Stimulated activated CD8-positive, alpha-beta memory T cell treated with anti-CD3 and anti-CD28 coated beads, Interleukin-7, amount 100 ng/mL, for 4 hours (primary cell): ENCODE measurements at places on chromosomes 16 and 17.

DNA sequence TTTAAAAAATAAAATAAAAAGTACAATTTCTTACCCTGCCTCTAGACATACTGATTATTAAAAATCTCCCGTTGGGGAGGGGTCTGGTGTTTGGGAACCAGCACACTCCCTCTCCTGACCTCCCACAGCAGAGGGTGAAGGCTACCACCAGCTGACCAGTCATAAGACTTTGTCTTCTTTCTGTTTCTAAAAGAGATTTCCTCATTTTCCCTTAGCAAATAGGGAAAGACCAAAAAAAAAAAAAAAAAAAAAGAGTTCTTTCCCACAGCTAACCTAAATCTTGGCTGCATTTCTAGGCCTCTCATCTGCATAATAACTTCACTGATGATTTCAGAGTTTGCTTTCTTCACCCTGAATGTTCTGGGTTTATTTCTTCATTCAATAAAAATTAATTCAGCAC lies 30.3 kb downstream of the CDK5RAP3 start:
- no peak for DNase-seq

DNA sequence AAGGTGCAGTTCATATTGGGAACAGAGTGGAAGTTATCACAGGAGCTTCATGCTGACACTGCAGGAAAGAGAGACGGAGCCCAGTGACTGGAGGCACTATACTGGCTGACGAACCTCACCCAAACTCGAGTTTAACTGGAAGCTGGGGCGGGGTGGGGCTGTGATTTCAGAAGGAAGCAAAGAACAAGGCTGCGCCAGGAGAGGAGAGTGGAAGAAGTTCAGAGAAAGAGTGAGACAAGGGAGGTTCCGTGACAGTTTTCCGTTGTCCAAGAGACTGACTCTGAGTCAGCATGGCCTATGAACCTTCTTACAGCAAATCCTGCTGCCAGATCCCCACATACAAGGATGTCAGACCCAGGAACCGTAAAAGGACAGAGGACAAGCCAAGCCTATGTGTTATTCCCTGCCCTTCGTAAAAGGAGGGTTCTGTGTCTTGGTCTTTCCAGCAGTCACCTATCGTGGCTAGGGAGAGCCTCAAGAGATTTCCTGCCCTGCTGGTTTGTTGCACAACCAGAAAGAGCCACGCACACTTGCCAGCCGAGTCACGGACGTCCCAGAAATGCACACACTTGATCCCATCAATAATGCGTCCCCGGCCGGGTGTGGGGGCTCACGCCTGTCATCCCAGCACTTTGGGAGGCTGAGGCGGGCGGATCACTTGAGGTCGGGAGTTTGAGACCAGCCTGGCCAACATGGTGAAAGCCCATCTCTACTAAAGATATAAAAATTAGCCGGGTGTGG lies 5.1 kb downstream of the PITPNA start:
- no peak for DNase-seq

- DNase-seq = no peak
Measured at GRCh38 chr17:79174905-79175856, 100.6 kb downstream of the ENGASE start.

GRCh38 chr17:52546990-52547389 lies 388.5 kb upstream of the CA10 start:
- DNase-seq = no peak

GRCh38 chr17:59361916-59362810 lies 30.7 kb downstream of the YPEL2 start:
- peak; percentile 13 for DNase-seq

- DNase-seq = no peak
Measured at GRCh38 chr16:74923766-74924460, 61.0 kb downstream of the WDR59 start.

DNA sequence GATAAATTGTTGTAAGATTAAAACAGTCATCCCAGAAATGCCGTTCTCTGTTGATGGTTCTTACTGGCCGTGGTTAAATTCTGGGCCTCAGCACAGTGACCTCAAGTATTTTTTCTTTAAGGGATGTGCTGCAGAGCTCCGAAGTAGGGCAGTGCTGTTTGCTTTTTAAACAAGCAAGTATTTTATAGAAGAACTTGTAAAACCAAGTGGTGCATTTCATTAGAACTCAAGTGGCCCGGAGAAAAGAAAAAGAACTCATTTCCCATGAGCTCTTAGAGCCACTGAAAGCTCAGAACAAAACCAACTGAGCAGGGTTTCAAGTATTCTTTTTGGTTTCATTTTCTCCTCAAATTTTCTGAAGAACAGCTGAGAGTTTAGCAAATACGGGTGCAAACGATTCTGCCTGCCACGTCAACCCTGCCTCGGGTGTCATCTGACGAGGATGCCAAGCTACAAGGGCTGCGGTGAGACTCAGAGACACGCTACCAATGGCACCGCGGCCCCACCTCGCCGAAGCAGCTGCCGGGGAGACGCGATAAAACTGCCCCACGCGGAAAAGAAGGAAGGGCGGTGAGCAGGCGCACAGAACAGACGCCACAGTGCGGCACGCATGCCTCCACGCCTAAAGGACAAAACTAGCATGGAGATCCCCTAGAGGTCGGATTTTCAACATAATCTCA lies 6.3 kb downstream of the LMF1 start:
- no peak for DNase-seq

GRCh38 chr17:43879723-43880419 lies 27.5 kb downstream of the MPP2 start:
- DNase-seq = no peak

DNA sequence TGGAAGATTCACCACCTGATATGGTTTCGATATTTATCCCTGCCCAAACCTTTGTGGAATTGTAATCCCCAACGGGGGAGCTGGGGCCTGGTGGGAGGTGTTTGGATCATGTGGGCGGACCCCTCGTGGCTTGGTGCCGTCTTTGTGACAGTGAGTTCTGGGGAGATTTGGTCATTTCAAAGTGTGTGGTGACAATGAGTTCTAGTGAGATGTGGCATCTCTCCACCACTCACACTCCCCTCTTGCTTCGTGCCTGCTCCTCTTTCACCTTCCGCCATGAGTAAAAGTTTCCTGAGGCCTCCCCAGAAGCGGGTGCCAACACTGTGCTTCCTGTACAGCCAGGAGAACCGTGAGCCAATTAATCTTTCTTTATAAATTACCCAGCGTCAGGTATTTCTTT lies 9.7 kb downstream of the CCDC57 start:
- no peak for DNase-seq

- no peak for DNase-seq
Measured at GRCh38 chr17:63420868-63421680, 25.0 kb downstream of the CYB561 start.

DNA sequence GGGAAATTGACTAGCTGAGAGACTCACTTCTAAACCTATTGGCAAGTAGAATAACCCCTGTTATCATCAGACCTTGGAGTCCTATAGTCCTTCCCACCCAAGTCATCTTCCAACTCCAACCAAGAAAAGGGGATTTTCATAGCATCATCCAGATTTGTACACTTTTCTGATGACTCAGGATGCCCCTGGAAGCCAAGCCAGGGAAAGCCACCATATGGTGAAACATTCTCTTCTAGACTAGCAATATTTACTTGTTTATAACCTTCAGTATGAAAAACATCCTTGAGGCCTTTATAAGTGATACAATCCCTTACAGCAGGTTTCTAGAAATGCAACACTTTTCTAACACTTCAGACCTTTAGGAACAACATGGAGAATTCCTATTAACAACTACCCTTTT lies 618.8 kb upstream of the CDH11 start:
- no peak for DNase-seq

- DNase-seq = no peak
Measured at GRCh38 chr17:49935526-49936210, 33.3 kb upstream of the DLX4 start.
